ENCODE measurements at places on chromosomes 1 and 21. TPM values are rescaled to one million over a fixed set of nuclear protein-coding genes. Genes with fewer than 3 reads are reported as not detected.

DNA sequence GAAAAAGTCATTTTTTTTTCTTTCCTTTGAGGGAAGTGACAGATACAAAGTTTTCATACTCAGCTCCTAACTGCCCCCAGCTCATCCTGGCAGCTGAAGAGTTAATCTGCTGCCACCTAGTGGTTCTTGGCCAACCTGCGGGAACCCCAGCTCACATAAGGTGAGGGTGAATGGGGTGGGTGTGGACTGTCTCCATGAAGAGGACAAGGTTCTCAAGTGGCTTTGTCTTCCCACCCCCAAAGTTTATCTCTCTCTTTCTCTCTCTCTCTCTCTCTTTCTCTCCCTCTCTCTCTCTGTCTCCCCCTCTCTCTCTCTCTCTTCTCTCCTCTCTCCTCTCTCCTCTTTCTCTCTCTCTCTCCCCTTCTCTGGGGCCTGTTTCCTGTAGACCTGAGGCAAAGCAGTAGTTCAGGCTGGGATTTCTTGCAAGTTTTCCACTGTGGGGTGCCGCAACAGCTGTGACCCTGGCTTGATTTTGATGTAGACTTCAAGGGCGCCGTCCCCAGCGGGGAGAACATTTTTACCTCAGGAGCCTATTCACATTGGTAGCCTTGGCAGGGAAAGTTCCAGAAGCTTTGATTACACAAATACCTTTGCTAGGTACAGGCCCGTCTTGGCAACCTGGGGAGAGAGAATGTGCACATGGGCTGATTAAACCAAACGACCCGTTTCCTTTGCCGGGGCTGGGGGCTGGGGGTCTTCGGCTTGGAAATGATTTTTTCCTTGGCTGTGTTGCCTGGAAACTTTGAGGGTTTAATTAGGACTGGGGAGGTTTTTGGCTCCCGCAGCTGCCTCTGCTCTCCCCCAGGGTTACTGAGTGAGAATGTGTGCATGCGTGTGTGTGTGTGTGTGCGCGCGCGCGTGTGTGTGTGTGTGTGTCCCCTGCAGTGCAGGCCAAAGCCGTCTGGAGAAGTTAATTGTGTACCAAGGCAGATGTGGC lies 135.9 kb downstream of the TM2D1 start:
- H3K4me1 ChIP-seq, result peaks cover 10% of the 10 kb centered on the region
- no peaks in the 10 kb centered on the region for H3K36me3 ChIP-seq
- H3K27me3 ChIP-seq, result no peaks in the 10 kb centered on the region

GRCh38 chr1:87231703-87232367 lies 96.8 kb upstream of the LMO4 start:
- no peak for DNase-seq
- H3K36me3 ChIP-seq, result no peaks in the 10 kb centered on the region
- H3K27me3 ChIP-seq, result no peaks in the 10 kb centered on the region
- H3K4me3 ChIP-seq, result no peak overlapping the region
- H3K27ac ChIP-seq, result no peak overlapping the region

Gene COP1
- total RNA-seq, result 43.3 TPM

Gene TRNP1
- 311 TPM for total RNA-seq

- H3K27ac ChIP-seq, result no peak overlapping the region
- DNase-seq, result no peak
- no peaks in the 10 kb centered on the region for H3K27me3 ChIP-seq
- H3K36me3 ChIP-seq, result no peaks in the 10 kb centered on the region
Observed at GRCh38 chr1:108961198-108961597, 2.1 kb downstream of the CLCC1 start.

Gene TNFRSF18
- not detected for total RNA-seq

Gene TTF2
- 3.0 TPM for total RNA-seq

Gene PODN
- total RNA-seq, result 54.8 TPM

GRCh38 chr1:23423415-23424292 lies 894 bp downstream of the TCEA3 start:
- H3K4me3 ChIP-seq, result peak overlapping the region; percentile 70
- no peaks in the 10 kb centered on the region for H3K27me3 ChIP-seq
- DNase-seq, result peak; percentile 56
- H3K27ac ChIP-seq, result peak overlapping the region; percentile 88
- no peaks in the 10 kb centered on the region for H3K36me3 ChIP-seq

DNA sequence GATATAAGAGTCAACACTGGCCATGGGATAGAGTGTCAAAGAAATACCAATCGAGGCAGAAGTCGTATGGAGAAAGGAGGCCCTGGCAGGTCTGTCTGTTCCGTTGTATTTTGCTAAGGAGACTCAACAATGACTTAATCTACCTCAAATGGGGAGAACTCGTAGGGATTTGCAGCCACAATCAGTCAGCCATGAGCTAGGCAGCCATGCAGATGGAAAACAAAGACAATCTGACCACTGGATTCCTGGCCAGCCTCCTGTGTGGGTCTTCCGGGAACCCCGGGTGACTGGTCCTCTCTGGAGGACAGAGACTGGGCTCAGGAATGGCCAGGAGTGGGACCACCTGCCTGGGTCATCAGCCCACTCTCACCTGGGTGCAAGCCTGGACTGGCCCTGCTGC lies 167.8 kb downstream of the ETS2 start:
- no peaks in the 10 kb centered on the region for H3K36me3 ChIP-seq
- H3K27me3 ChIP-seq, result no peaks in the 10 kb centered on the region
- DNase-seq, result no peak
- no peak overlapping the region for H3K4me3 ChIP-seq
- no peak overlapping the region for H3K27ac ChIP-seq

Measured in GM23248 (cell line).